ENCODE measurements at places on chromosomes 12 and 14.
A peak's percentile ranks its signal among the peaks of the same experiment; 100 is the strongest.

- DNase-seq, result no peak
These were observed 1.3 kb upstream of the AVPR1A start for GRCh38 chr12:63152321-63152700.

DNA sequence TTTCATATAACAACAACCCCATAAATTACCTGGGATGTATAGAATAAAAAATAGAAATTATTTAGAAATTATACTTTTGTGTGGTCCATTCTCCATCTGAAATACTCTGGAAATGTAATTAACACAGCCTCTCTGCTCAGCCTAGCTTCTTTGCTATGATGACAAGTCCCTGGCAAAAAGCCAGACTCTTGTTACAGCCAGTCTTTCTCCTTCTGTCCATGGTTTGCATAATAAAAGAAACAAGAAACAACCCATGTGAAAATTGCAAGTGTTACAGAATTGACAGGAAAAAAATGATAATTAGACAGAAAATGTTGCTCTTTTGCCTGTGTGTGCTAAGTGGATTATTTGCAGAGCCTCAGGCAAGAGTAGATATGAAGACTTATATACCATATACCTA, 61.3 kb downstream of the C12orf50 start:
- DNase-seq, result no peak

DNA sequence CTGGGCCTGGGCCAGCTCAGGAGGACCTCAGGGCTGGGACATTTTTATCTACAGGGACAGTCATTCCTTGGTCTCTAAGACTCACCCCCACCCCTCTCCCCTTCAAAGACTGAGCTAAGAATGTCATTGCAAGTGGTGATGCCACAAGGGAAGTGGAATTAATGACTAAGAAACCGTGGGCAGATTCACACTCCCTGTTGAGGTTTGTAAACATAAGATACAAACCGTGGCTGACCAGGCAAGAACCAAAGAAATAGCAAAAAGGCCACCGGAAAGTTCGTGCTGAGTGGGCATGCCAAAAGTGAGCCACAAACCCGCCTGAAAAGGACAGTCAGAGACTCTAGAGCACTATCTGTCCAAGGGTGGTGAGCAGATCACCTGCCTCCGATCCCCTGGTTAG, 25.7 kb downstream of the NUAK1 start:
- no peak for DNase-seq

DNA sequence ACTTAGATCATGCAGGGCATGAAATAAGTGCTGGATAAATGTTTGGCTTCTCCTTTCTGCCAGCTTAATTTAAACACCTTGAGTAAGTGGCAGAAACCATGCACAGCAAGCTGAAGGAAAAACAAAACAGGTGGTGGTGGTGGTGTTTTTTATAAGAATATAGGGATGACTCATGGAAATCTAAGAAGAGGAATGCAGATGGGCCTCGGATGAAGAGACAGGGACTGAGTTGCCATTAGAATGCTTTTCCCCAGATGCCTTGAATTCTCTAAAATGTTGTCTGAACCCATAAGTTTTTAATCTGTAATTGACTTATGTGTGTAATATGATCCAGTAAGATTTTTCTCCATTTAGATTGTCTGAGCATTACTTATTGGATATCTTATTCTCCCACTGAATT, 93.1 kb upstream of the ZDHHC17 start:
- no peak for DNase-seq

GRCh38 chr12:112322441-112322840, 59.8 kb downstream of the HECTD4 start:
- no peak for DNase-seq

DNA sequence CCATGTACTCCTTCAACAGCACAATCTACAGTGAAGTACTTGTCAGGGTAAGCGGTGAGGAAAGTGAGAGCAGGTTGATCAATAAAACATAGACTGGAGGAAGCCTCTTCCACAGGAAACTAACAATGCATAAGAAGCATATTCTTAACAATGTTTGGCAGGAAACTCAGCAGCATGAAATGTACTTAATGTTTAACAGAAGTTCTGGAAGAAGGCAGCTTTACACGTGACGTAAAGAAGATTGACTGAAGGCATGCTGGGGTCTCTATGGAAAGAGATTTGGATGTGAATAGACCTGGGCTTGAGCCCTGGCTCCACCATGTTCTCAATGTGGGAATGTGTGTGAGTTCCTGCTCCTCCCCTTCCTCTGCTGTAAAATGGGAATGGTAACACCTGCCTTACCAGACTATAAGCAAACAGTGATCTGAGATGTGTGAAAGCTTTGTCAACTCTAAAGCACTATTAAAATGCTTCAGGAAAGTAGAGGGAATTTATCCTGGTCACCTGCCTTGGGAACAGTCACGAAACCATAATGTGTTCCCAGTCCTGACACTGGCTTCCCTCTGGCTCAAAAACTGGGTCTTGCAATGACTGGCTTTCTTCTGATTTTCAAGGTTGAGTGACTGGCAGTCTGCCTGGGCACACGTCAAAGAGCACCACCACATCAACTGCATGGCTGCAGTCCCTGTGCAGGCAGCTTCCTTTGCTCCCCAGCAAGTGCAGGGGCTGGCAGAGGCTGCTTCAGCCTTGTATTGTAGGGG, 384.6 kb downstream of the APAF1 start:
- no peak for DNase-seq

- no peak for DNase-seq
These were observed 1.4 kb downstream of the PCK2 start for GRCh38 chr14:24095271-24096068.

- no peak for DNase-seq
These were observed 111.6 kb upstream of the PTPRB start for GRCh38 chr12:70748809-70749208.

DNA sequence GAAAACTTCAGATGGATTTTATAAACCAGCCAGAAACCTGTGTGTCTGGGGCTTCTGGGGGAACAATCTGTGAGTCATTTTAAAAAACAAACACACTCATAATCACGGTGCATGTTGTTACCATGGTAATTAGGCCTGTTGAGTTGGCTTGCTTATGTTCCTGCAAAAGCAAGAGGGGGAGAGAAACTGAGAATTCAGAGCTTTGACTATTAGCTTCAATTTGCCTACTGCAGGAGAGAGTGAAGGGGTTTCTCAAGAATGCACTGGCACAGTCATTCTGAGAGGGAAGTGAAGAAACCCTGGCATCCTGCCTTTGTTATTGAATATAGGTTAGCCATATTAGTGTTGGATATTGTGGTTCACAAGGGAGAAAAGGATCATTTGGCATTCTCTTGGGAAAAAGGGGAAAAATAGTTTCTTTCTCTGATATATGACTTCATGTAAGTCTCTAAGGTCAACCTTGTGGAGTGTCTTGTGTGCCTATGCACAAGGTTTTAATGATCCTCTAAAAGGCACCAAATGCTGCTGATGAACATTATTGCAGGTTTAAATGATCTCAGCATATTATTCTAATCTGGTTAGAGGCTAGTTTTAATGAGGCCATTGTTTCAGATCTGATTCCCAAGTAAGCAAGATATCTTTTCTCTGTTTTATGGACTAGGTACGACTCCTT, 12.9 kb downstream of the GNG2 start:
- no peak for DNase-seq

DNA sequence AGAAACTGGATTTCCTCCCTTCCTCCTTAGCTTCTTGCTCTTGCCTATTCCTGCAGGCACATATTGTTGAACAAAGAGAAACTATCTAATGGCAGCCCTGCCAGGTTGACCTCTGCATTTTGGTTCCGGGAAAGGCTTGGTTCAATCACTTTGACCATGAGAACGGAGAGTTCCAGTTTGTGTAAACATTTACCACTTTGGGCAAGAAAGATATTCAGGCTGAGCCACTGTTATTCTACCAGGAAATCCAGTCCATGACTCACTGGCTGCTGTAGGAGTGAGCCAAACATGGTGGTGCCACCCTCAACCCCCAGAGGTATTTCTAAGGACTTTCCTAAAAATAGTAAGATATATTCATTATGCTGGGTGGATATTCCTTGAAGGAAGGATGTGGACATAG, 242.2 kb upstream of the OR4E1 start:
- no peak for DNase-seq

GRCh38 chr12:93563807-93564538, 8.5 kb upstream of the SOCS2 start:
- no peak for DNase-seq

DNA sequence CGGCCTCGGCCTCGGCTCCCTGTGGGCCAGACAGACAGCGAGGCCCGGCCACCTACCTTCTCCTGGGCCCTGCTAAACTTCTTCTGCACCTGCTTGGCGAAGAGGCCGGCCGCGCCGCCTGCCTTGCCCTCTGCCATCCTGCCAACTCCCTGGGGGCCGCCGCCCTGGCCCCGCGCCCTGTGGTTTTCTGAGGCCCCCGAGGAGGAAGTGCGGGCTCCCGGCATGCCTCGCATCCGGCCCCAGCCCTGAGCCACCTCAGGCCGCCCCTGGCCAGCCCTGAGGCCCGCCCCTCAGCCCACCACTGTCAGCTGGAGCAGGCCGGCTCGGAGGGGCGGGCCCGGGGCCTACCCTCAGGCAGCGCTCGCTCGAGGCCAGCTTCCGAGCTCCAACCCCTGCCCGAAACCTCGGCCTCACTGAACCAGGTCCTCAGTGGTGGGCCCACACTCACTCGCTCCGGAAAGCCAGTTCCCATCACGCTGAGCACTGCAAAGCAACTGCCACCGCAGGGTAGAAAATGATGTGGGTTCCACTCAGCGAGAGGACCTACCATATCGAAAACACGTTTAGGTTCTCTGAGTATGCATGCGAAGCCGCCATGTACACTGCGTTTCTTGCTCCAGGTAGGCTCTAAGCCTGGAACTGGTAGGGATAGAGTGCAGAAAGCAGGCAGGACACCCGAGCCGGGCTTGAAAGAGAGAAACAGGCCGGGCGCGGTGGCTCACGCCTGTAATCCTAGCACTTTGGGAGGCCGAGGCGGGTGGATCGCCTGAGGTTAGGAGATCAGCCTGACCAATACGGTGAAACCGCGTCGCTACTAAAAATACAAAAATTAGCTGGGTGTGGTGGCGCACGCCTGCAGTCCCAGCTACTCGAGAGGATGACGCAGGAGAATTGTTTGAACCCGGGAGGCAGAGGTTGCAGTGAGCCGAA, at the start of gene BIN2:
Gene BIN2 (minus strand): TSS at position 209 of the 930 bp plus-strand sequence. CDS start 72 bp downstream, at position 137.
- no peak for DNase-seq

DNA sequence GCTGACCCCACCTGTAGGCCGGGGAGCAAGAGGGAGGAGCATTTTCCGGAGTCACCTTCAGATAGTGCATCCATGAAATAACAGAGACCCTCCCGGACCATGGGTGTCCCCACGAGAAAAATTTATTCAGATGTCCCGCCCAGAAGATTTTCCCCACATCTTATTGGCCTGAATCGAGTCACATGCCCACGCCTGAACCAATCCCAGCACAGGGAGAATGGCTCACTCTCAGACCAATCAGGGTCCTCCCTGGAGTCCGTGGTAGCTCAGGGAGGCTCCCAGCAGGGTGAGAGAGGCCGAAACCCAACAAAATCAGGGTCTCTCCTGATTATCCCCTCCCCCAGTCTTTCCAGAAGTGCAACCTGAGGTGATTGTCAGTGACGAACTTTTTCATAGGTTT, 16.4 kb upstream of the NCOR2 start:
- no peak for DNase-seq

DNA sequence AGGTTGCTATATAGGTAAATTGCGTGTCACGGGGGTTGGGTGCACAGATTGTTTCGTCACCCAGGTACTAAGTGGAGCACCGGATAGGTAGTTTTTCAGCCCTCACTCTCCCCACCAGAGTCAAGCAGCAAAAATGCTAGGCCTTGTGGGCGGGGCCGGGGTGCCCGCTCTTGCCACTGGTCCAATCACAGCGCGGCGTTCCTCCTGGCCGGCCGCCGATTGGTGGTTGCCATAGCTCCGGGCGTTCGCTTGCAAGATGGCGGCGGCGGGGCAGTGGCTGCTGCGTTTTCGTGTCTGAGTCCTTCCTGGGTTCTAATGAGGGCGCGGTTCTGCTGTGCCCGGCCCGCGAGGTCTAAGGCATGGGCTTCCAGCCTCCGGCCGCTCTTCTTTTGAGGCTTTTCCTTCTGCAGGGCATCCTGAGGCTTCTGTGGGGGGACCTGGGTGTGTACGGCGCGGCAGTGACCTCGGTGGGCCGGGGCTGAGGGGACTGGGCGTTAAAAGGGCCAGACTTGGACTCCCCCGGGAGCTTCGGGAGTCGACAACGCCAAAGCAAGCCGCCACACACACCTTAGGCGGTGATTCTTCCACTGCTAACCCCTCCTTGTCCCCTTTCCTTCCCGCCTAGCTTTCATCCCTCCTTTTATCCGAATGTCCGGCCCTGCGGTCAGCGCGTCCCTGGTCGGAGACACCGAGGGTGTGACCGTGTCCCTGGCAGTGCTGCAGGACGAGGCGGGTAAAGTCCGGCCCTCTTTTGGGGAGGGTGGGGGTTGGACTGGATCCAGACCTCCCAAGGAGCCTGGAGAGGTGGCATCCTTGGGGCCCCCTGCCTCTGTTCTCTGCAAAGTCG, at the start of gene TCTN2:
Gene TCTN2 (plus strand): TSS at position 232 of the 847 bp plus-strand sequence. CDS start 128 bp downstream, at position 360.
- DNase-seq, result peak; percentile 92

DNA sequence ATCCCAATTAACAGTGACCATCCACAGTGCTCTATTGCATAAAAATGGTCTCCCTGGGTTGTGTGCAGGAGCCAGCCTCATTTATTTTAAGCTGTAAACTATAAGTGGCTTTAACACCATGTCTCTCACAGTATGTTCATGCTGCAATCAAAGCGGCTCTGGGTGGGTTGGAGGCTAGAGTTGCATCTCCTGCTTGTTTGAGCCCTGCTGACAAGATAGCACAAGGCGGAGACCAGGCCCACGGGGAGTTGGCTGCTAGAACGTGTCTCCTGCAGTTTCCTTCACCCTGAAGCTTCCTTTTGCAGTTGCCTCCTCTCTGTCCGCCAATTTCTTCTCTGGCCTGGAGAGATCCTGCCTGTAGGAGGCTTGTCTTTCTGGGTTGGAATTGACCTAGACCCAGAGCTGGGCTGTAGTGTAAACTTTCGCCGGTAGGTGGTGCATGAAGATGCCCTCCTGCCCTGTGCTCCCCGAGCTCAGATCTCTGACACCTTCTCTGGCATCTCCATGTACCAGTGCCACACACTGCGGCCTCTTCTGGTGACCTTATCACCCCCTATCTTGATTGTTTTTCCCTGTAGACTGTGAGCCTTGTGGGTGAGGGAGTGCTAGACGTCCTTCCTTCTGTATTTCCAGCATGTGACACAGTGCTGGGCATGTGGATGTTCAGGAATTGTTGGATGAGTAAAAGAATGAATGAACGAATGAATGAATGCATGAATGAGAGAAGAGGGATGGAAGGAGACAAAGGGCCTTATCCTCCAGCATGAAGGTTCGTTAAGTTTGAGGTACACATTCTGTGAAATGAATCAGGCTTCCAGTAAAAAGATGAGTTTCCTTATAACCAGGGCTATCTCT, 10.4 kb downstream of the OTUB2 start:
- peak; percentile 88 for DNase-seq

GRCh38 chr14:55707365-55707804, 127.4 kb downstream of the KTN1 start:
- DNase-seq, result no peak

DNA sequence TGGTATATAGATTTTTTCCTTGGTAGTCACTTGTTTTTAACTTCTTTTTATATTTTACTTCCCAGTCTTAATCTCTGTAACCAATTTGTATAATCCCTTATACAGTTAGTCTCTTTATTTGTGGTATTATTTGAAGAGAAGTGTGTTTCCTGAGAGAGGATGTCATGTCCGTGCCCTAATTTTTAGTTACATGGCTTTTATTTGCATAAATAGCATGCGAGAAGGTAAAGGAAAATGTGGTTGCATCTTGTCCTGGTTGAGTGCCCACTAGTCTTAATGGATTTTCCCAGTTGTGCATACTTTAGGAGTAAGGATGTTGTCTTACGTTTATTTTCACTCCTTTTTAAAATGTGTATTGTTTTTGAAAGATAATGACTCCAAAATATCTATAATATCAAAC, 27.5 kb downstream of the RAP1B start:
- no peak for DNase-seq

Data from omental fat pad (tissue), 4 donors.